ENCODE measurements at places on chromosomes 5 and 9.

DNA sequence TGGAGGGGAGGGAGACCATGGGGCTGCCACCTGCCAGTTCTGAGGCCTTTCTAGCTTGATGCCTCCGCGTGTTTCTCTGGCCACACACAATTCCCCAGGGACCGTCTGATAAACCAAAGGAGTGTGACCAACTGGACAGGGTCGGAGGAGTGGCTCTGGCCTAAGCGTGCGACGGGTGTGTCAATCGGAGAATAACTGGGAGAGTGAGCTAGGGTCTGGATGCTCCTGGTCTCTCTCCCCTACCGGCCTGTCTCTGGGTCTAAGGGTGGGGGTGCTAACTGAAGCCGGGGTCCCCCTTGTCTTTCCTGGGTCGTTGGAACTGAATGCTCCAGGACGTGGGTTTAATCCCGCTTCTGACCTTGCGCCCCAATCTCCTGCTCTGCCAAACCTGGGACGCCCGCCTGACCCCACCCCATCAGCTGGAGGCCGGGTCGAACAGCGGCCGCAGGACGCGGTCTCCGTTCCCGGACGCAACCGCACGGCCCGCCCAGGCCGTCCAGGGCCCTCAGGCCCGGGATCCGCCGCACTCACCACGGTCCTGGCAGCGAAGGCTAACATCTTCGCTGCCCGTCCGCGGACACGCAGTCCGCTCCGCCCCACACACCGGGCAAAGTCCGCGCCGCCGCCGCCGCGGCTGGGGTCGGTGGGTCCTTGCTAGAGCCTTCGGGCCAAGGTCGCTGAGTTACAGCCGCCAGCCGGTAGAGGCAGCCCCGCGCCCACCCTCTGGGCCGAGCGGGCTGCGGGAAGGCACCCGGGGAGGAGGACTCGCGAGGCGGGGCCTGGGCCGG lies 447 bp downstream of the CRAT start:
- no peak for DNase-seq

DNA sequence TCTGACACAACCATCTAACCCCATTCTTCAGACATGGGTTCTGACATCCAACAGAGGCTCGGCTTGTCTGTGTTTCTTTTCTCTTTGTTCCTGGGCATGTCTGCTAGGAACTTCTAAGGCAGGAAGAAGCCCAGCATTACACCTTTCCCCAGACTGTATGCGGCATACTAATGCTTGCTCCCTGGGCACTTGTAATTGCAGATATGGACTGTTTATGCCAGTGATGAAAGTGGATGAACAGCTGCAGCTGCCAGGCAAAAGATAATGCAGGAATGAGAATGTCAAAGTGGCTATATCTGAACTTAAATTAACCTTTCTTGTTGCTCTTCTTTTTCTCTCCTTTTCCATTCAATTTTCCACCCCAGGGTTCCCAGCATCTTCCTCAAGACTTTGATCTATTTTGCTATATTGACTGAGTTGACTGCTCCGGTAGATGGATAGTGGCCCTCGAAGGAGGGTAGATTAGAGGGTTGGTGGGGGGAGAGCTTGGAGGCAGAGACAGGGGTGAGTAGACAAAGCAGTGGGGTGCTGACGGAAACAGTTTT lies 344.4 kb downstream of the MAN2A1 start:
- no peak for DNase-seq

DNA sequence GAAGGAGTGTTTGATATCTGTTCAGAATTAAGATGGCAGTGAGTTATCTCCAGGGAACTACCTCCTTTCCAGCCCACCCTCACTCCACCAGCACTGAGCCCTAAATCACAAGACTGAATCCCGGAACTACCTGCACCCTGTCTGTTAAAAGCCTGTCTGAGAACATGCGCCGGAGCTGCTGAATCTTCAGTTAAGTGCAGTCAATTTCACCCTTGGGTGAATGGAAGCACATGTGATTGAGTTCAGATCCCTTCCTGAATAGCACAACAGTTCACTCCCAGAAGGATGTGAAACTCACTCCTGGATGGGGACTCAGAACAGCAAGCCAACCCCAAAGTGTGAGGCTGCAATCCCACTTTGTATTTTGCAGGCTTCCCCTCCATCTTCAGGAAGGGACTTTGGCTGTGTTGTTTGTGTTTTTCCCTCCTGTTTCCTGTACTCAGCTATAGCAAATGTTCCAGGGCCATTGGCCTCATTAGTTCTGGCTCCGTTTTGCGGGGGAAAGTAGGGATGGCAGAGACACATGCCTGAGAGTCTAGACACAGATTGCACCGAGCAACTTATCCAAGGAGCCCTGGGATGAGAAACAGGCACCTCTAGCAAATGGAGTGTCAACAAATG lies 43.4 kb downstream of the DPYSL3 start:
- no peak for DNase-seq

- DNase-seq: no peak
These were observed 288.1 kb downstream of the NNT start for GRCh38 chr5:43891112-43891511.

GRCh38 chr5:1709171-1709803 lies 90.3 kb downstream of the MRPL36 start:
- DNase-seq: peak; percentile 44

GRCh38 chr9:90420211-90420610 lies 222.4 kb downstream of the DIRAS2 start:
- DNase-seq: no peak

DNA sequence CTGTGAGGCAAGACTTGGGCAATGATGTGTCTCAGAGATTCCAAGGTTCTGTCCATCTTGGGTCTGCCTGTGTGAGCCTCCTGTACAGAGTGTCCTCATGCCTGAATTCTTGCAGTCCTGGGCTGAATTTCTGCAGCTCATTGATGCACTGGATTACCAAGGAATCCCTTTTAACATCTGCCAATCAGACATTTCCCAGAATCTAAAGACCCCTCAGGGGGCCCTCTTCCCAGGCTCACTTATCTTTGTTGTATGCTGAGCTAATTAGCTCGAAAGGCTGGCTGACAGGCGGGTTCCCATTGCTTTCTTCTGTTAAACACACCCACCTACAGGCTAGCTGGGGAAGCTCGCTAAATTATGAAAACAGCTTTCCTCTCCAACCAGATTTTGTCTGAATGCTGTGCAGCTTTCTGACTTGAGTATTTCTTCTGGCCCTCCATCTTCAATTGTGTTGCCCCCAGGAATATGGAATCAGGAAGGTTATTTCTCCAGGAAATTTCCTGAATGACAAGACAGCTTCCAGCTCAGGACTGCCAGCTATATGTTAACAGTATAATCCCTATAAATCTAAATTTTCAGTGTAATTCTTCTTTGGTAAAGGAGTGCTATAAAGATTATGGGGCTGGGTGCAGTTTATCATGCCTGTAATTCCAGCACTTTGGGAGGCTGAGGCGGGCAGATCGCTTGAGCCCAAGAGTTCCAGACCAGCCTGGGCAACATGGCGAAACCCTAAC lies at the start of gene LIX1:
Gene LIX1 (minus strand): TSS at position 91 of the 734 bp plus-strand sequence. CDS start 35 bp downstream, at position 56.
- DNase-seq: peak; percentile 68

GRCh38 chr5:128407944-128408343 lies 130.1 kb downstream of the FBN2 start:
- DNase-seq: no peak

DNA sequence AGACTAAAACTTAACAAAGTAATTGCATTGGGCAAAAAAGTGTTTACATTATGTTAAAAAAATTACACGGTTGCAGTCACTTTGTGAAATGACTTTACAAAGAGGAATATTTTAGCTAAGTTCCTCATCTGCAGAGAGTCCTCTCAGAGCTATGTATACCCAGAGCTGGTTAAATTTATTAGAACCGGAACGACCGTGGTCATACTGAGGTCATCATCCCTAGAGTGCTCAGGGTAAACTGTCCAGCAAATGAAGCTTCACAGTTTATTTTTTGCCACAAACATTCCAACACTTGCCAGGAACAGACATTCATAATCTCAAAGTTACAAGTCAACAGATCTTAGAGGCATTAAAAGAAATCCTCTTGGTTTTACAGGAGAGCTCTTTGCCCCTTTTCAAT lies 897 bp downstream of the ROPN1L start:
- no peak for DNase-seq

GRCh38 chr9:137685741-137686420 lies 67.1 kb downstream of the EHMT1 start:
- no peak for DNase-seq

DNA sequence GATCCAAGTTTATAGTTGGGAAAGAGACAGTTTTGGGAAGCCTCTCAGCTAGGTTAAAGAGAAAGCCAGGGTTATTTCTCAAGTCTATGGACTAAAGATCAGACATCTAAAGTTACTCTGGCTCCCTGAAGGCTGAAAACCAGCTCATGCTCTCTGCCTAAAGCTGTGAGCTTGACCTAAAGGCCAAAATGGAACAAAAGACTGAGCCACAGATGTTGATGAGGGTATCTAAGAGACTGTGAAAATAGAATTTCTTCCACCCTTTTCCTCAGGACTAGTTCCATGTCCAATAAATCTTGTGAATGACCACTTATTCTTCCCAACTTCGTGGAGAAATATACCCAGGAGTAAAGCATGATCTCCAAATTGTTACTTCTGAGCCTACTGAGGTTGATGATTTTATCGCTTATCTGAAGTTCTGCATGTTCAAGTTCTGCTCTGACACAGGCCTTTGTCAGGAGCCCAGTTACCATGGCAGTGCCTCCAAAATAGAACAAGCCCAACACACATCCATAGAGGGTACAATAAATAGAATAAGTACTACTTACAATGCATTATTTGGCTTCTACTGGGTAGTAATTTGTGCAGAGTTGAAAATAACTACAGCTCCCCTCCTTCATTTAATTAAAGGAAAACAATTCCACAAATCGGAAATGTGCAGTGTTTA lies 373.6 kb downstream of the NTRK2 start:
- DNase-seq: no peak

GRCh38 chr5:127865273-127865672 lies 162.1 kb downstream of the CCDC192 start:
- DNase-seq: no peak

DNA sequence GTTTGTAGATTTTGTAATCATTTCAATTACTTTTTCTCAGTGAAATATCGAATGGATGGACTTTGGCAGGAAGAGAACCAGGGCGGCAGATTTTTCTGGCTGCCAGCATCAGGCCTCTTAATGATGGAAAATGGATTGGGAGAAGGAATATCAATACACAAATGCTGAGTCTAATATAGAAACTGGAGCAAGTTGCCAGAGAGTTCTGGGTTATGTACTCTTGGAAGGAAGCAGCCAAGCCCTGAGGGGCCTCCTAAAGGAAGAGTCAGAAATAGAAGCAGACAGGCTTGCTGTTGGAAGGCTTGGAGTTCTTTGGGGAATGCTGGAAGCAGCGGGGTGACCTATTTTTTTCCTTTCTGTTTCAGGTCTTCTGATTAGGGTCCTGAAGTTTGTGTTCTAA lies 428.6 kb downstream of the DMAC1 start:
- DNase-seq: no peak

DNA sequence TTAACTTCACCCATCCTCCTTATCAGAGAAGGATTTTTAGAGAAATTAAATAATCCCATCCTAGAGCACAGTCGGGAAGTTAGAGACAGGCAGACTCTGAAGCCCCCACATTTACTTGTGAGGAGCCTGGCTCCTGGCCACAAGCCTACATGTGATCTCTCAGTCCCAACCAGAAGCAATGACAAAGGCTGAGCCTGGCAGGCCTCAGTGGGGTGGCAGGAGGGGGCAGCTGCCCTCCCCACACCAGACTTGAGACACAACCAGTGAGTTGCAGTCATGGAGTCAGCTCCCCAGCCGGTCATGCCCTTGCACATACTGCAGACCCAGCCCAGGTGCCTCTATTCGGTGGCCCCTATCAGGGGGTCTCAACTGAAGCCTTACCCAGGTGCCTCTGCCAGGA lies 11.0 kb downstream of the NAIF1 start:
- DNase-seq: no peak

GRCh38 chr5:64210866-64211265 lies 45.2 kb downstream of the RNF180 start:
- no peak for DNase-seq

DNA sequence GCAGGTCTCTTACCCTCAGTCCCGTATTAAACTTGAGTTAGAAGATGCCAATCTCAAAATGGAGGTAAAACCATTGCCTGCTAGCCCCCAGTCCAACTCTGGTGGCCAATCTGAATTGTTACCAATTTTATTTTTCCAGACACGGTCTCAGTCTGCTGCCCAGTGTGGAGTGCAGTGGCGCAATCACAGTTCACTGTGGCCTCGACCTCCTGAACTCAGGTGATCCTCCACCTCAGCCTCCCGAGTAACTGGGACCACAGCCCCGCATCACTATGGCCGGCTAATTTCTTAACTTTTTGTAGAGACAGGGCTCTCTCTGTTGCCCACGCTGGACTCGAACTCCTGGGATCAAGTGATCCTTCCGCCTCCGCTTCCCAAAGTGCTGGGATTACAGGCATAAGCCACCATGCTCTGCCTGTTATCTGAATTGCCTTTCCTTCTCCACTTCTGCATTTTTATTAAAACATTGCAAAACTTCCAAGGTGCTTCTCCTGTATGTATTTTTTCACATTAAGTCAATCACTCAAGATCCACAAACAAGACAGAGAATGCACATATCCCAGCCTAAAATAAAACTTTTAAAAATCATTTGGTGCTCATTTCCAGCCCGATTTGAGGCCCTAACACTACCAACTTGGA lies 2.3 kb downstream of the FANCC start:
- DNase-seq: no peak

DNA sequence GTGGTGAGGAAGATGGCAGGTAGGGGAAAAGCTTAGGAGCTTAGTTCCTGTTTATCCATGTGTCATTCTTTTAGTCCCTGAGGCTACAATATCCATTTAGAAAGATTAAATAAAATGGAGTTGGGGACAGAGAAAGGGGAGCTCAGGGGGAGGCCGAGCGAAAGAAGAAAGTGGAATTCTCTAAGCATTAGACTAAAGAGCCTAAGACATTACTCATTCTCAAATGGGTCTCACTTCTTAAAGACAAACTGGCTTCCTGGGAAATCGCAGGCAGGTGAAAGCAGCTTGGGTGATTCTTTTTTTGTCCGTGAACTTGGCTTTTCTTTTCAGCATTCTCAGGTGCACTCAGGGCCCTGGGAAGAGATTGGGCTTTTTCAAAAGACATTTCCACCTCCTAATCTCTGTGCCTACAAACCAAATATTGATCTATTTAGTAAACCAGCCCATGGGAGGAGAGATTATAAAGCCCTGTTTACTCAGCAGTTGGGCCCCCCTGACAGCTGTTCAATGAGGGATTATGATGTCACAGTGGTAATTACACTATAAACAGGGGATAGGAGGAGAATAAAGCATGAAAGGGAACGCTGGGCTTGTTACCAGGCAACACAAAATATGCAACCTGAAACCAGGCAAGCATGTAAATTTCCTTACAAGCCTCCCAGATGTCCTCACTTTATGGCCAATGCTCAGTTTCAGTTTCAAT lies 584.0 kb downstream of the ACTL7B start:
- peak; percentile 32 for DNase-seq

- no peak for DNase-seq
These were observed 189.0 kb downstream of the SEC61B start for GRCh38 chr9:99411068-99411467.

GRCh38 chr5:38643616-38644015 lies 87.2 kb upstream of the LIFR start:
- DNase-seq: no peak

- peak; percentile 63 for DNase-seq
These were observed at the start of gene NCS1 for GRCh38 chr9:130172161-130172857. Gene NCS1, plus strand, starts transcription at chr9:130172404. Its CDS starts 260 bp downstream, at chr9:130172664.

All from H9 (cell line).